ENCODE measurements at places on chromosomes 5 and 9.
A peak's percentile ranks its signal among the peaks of the same experiment; 100 is the strongest.

DNA sequence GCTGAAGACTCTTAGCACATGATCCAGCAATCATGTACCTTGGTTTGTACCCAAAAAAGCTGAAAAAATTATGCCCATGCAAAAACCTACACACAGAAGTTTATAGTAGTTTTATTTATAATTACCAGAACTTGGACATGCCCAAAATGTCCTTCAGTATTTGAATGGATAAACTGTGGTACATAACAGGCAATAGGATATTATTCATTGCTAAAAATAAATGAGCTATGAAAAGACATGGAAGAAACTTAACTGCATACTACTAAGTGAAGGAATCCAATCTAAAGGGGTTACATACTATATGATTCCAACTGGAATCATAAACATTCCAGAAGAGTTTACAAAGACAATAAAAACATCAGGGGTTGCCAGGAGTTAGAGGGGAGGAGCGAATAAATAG lies 25.6 kb downstream of the FBXL17 start:
- DNase-seq, result no peak

- no peak for DNase-seq
Measured at GRCh38 chr9:3018691-3019230, 174.9 kb upstream of the PUM3 start.

DNA sequence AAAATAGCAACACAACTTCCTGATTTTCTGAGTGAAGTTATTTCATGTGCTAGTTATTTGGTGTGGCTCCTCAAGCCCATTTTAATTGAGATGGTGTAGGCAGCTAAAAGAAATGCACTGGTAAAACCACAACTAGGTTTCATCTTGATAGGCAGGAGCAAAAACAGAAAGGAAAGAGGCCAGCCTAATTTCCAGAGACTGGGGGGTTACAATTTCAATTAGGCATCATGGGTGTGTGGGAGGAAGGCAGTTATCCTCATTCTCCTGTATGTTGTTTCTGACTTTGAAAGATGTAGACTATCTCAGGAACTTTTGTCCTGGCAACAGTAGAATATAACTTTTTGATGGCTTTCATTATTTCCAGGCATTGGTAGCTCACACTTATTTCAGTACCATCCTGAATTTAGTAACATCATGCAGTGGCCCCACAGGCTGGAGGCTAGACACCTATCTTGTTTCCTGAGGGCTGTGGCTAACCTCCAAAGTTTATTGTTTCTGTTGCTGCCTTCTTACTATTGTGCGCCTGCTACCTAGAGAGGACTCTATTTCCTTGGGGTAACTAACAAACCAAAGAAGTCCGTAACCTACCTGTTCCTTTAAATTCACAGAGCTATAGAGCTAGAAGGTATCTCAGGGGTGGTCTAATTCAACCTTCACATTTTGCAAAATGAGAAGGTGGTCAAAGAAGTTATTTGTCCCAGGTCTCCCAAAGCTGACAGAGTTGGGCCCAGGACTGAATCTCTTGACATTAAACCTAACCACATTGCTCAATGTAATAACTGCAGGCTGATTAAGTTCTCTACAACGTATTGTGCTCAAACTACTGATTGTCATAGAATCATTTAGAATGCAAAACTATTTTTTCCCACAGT lies 42.4 kb downstream of the FYB1 start:
- no peak for DNase-seq

GRCh38 chr9:35436933-35437332 lies 53.0 kb upstream of the RUSC2 start:
- no peak for DNase-seq

GRCh38 chr9:88737031-88737430 lies 202.1 kb downstream of the NXNL2 start:
- no peak for DNase-seq

DNA sequence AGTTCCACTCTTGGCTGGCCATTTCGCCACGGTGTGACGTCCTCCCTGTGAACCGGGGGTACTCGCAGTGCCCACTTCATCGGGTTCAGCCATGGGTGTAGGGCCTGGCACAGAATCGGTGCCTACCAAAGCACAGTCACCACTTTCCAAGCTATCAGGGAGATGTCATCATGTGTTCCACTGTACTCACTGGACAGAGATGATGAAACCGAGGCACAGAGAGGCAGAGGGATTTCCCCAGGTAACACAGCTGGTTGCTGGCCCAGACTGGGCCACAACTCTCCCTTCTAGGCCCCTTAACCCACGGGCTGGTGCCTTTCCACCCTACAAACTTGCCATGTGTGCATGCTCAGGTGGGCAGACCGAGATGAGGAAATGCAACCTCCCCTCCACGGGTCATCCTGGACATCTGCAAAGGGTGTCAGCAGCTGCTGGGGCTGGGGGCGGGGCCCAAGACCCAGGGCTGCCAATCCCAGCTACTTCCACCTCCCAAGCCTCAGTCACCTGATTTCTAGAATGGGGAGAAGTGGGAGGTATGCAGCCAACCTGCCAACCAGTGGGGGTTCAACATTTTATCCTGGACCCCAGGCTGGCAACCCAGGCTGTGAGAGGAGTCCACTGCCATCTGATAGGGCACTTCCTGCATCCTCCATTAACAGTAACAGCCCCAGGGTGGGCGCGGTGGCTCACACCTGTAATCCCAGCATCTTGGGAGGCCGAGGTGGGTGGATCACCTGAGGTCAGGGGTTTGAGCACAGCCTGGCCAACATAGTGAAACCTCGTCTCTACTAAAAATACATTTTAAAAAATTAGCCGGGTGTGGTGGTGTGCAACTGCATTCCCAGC lies 893 bp upstream of the SH2D3C start:
- DNase-seq, result peak; percentile 45

DNA sequence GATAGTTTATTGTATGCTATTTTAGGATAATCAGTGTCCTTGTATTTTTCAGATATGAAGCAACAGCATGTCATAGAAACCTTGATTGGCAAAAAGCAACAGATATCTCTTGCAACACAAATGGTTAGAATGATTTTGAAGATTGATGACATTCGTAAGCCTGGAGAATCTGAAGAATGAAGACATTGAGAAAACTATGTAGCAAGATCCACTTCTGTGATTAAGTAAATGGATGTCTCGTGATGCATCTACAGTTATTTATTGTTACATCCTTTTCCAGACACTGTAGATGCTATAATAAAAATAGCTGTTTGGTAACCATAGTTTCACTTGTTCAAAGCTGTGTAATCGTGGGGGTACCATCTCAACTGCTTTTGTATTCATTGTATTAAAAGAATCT lies 14.5 kb downstream of the CCT5 start:
- DNase-seq, result peak; percentile 26

GRCh38 chr9:16461137-16461840 lies 409.2 kb downstream of the BNC2 start:
- DNase-seq, result no peak

- DNase-seq, result no peak
Measured at GRCh38 chr5:50766042-50766441, 99.6 kb downstream of the PARP8 start.

DNA sequence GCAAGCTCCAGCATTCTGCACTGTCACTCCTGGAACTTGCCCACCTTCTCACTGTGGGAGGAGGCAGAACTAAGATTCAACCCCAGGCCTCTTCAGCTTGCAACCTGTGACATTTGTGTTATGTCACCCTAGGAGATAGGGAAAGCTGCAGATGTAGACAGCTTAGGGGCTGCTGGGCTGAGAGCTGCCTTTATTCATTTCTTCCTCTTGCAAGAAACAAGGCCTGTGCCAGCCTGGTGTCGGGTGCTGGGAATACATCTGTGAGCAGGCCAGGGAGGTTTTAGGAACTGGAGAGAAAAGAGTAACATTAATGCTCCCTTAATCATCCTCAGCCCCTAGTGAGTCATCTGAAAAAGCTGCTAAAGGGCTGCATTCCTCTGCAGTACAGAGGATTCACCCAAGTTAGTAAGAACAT lies 101.8 kb downstream of the FGF18 start:
- DNase-seq, result peak; percentile 84

GRCh38 chr9:71758785-71759184 lies 9.5 kb downstream of the CEMIP2 start:
- DNase-seq, result peak; percentile 37

GRCh38 chr5:167871091-167871490 lies 420.4 kb upstream of the WWC1 start:
- no peak for DNase-seq
